ENCODE measurements at places on chromosomes 7 and 10. TPM values are rescaled to one million over a fixed set of nuclear protein-coding genes. Genes with fewer than 3 reads are reported as not detected.

C10orf62 gene
- not detected for total RNA-seq

KNDC1 gene
- total RNA-seq, result 0.50 TPM

H2BK1 gene
- total RNA-seq, result not detected

DNAJC1 gene
- total RNA-seq, result 46.2 TPM

MUC12 gene
- total RNA-seq, result 0.51 TPM

RBP4 gene
- total RNA-seq, result not detected

STOX1 gene
- total RNA-seq, result under 0.01 TPM

HGF gene
- 108 TPM for total RNA-seq

ARHGEF5 gene
- total RNA-seq, result 3.9 TPM

PAPOLB gene
- under 0.01 TPM for total RNA-seq

JCAD gene
- total RNA-seq, result 27.1 TPM

UFSP1 gene
- total RNA-seq, result 4.0 TPM

TRIM50 gene
- total RNA-seq, result not detected

EIF3B gene
- 139 TPM for total RNA-seq

CC2D2B gene
- total RNA-seq, result 0.33 TPM

LIPM gene
- total RNA-seq, result not detected

KLF14 gene
- under 0.01 TPM for total RNA-seq

POLR2J2 gene
- total RNA-seq, result 1.5 TPM

PRXL2A gene
- total RNA-seq, result 13.9 TPM

MOGAT3 gene
- not detected for total RNA-seq

BAZ1B gene
- 68.9 TPM for total RNA-seq

NKX6-2 gene
- not detected for total RNA-seq

CPED1 gene
- total RNA-seq, result 196 TPM

STAG3 gene
- total RNA-seq, result 0.50 TPM

ZNF503 gene
- total RNA-seq, result 8.2 TPM

METTL27 gene
- total RNA-seq, result 4.9 TPM

RAMP3 gene
- under 0.01 TPM for total RNA-seq

C10orf53 gene
- total RNA-seq, result not detected

AGK gene
- total RNA-seq, result 20.8 TPM

POU6F2 gene
- under 0.01 TPM for total RNA-seq

ZKSCAN1 gene
- total RNA-seq, result 39.0 TPM

FBXL13 gene
- 0.66 TPM for total RNA-seq

PSMA2 gene
- 27.2 TPM for total RNA-seq

TMEM196 gene
- not detected for total RNA-seq

CFAP43 gene
- under 0.01 TPM for total RNA-seq

CELF2 gene
- 25.1 TPM for total RNA-seq

C1QL3 gene
- total RNA-seq, result not detected

Measured in fibroblast of lung (primary cell).